ELR (cell line): ENCODE measurements at places on chromosomes 16 and 17.
A peak's percentile ranks its signal among the peaks of the same experiment; 100 is the strongest.

DNA sequence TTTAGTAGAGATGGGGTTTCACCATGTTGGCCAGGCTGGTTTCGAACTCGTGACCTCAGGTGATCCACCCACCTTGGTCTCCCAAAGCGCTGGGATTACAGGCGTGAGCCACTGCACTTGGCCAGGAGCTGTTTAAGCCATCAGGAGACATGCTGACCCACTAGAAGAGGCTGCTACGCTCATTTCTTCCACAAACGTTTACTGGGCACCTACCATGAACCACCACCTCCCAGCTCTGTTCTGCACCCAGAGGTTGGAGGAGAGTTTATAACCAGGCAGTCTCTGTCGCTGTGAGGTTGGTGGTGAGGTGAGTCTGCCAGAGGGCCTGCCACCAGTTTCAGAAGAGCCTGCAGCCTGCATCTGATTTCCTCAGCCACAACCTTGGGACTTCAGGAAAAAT, 51.8 kb downstream of the SF3B3 start:
- peak; percentile 13 for DNase-seq

DNA sequence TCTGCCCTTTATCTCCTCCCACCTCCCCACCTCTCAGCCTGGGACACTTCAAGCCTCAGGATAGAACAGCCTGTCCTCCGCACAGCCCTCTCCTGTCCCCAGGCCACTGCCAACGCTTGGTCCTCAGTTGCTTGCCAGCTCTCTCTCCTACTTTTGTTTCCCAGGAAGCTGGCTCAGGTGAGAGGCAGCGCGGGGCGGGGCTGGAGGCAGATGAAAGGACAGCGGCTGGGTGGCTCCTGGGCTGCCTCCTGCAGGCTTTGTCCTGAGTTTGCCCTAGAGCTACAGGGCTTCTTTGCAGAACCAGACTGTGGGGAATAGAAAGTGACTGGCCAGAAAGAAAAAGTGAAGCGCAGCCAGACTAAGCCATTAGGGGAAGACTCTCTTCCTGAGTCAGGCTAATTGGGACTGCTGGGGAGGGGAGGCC, 48.2 kb upstream of the CDC42EP4 start:
- no peak for DNase-seq

DNA sequence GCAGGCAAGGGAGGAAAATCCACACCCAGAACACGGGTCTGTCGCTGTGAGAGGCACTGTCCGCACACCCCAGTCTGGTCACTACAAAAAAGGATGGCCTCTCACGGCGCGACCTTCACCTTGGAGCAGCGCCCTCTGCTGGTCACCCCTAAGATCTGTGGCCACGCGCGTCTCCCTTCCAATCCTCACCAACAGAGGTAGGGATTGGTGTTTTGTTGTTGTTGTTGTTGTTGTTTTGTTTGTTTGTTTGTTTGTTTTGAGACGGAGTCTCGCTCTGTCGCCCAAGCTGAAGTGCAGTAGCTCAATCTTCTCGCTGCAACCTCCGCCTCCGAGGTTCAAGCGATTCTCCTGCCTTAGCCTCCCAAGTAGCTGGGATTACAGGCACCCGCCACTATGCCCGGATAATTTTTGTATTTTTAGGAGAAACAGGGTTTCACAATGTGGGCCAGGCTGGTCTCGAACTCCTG, 15.0 kb upstream of the C17orf58 start:
- DNase-seq: peak; percentile 65

DNA sequence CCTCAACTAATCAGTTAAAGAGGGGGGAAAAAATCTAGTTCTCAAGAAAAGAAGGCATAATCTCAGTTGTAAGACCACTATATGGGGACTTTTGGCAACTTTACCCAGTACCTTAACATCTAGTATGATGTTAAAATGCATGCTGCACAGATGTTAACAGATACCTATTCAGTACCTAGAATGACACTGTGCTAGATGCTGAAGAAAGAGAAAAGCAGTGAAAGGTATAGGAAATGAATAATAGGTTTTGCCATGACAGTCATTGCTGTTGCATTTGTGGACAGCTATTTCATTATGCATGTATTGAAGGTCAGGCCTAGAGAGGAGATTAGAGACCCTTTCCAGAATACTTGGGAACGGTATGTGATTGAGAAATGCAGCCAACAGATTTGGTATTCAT, 34.5 kb downstream of the PIGL start:
- no peak for DNase-seq

- DNase-seq: no peak
Observed at GRCh38 chr17:60398227-60398959, 6.5 kb upstream of the USP32 start.

DNA sequence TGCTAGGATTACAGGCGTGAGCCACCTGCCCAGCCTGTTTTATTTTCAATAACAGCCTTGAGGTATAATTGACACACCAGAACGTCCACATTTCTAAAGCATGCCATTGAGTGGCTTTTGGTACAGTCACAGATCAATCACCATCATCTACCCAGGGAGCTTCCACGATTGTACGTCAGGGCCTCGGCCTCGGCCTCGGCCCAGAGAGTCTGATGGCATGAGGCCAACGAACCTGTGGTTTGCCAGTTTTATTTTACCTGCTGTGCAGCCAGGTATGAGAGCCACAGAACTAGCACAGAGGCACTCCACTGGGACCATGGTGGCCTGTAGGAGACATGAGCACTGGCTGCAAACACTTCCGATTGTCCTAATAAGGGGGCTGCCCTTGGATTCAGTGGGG, 8.3 kb downstream of the UBALD1 start:
- DNase-seq: no peak
